ENCODE measurements at places on chromosomes 3 and 15.

DNA sequence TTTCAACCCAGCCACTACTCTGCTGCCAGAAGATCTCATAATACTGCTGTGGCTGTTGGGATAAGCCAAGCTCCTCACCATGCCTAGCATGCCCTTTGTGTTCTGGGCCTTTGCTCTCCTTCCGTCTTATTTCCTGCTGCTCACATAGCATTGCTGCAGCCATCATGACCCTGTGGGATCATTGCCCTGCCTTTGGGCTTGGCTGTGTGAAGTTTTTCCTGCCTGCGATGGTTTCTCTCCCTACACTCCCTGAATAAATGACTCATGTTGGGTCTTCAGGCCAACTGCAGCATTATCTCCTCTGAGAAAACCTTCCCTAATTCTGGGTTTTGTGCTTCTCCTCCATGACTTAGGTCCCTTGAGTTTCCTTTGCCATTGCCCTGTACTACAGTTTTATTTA lies 20.8 kb upstream of the TRA2B start:
- no peak for DNase-seq

DNA sequence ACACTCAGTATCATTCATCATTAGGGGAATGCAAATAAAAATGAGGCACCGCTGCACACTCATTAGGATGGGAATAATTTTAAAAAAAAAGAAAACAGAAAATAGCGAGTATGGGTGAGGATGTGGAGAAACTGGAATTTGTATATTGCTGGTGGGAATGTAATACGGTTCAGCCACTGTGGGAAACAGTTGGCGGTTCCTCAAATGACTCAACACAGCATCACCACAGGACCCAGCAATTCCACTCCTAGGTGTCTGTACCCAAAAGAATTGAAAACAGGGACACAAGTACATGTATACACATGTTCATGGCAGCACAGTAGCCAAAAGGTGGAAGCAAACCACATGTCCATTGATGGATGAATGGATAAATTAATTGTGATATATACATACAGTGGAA lies 35.2 kb upstream of the RFTN1 start:
- no peak for DNase-seq

- no peak for DNase-seq
Observed at GRCh38 chr3:33787328-33788009, 11.0 kb upstream of the PDCD6IP start.

DNA sequence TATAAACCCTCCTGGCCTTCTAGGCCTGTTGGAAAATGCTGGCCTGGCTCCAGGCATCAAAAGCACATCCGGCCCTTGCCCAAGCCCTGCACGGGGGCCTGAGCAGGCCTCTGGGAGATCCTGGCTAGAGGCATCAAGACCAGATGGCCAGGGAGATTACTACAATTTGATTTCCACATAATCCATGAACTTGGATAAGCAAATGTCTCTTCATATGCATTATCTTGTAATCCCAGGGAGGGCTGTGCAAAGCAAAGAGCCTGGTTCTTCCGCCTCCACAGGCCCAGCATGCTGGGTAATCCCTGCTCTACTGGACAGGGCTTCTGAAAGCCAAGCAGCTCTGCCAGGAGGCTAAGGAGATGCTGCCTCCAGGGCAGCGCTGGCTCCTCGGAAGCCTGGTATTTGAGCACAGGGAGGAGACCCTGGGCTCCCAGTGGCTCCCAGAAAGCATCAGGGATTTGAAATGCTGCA lies 18.2 kb downstream of the MRPL46 start:
- no peak for DNase-seq

GRCh38 chr3:196706731-196707130 lies 5.3 kb downstream of the CEP19 start:
- no peak for DNase-seq

Data from HFF-Myc (cell line).